ENCODE measurements at places on chromosomes 13 and 19. TPM values are rescaled to one million over a fixed set of nuclear protein-coding genes. Genes with fewer than 3 reads are reported as not detected.

TEX101 gene
- total RNA-seq: not detected

ZNF730 gene
- total RNA-seq: 0.36 TPM

SLC25A41 gene
- 1.4 TPM for total RNA-seq

LILRA1 gene
- total RNA-seq: 1.1 TPM

NLRP9 gene
- total RNA-seq: not detected

PRR22 gene
- total RNA-seq: 0.71 TPM

PET100 gene
- 25.0 TPM for total RNA-seq

KANK3 gene
- 8.9 TPM for total RNA-seq

GSX1 gene
- not detected for total RNA-seq

SIGLEC5 gene
- total RNA-seq: 0.68 TPM

EPSTI1 gene
- total RNA-seq: 3.9 TPM

LPAR2 gene
- 1.6 TPM for total RNA-seq

B3GNT8 gene
- total RNA-seq: 8.0 TPM

CHERP gene
- total RNA-seq: 8.6 TPM

HSH2D gene
- total RNA-seq: not detected

LRRC63 gene
- not detected for total RNA-seq

IGSF23 gene
- not detected for total RNA-seq

ZNF284 gene
- 3.6 TPM for total RNA-seq

KBTBD6 gene
- 10.3 TPM for total RNA-seq

EHD2 gene
- 74.6 TPM for total RNA-seq
